ENCODE measurements at places on chromosomes 7 and 10. TPM values are rescaled to one million over a fixed set of nuclear protein-coding genes. Genes with fewer than 3 reads are reported as not detected.
A peak's percentile ranks its signal among the peaks of the same experiment; 100 is the strongest.

DNAH11 gene
- 1.6 TPM for total RNA-seq

THAP5 gene
- total RNA-seq, result 21.4 TPM

GFRA1 gene
- total RNA-seq, result 8.7 TPM

DNA sequence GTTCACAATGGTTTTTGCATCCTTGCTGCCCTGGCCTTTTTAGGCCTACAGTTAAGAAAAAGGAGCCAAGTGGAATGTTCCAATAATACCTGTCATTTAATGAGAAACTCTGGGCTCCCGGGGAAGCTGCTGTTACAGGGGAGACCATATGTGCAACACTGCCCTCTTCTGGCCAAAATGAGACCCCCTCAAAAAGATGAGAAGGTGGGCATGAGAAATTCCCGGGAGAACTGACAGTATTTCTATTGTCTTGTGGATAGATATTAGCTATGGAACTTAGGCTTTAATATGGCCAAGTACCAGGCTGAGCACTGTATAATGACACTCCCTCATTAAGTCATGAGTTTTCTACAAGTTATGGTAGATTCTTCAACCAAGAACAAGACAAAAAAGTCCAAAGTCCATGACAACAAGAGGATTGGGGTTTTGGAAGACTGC is 99.4 kb downstream of the CCDC3 start:
- DNase-seq, result peak; percentile 44

GRCh38 chr7:44267719-44268421 is 57.5 kb downstream of the CAMK2B start:
- DNase-seq, result no peak

- DNase-seq, result no peak
Observed at GRCh38 chr7:155109121-155109520, 39.0 kb downstream of the HTR5A start.

DNA sequence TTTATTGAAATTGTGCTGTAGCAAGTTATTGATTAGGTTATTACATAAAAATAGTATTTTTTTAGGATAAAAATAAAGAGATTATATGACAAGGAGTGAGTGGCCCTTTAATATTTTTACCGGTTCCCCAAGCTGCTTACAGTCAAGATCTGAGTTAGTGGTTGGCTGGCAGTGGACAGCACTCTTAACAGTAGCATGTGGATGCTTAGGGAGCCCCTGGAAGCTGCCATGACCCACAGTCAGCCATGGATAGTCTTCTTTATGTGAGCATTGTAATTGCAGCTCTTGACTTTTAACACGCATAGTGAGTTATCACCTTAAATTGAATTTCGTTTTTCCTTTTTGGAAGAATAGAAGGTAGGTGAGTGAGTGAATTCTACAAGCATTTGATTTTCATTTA is 22.1 kb downstream of the RAB18 start:
- no peak for DNase-seq

DNA sequence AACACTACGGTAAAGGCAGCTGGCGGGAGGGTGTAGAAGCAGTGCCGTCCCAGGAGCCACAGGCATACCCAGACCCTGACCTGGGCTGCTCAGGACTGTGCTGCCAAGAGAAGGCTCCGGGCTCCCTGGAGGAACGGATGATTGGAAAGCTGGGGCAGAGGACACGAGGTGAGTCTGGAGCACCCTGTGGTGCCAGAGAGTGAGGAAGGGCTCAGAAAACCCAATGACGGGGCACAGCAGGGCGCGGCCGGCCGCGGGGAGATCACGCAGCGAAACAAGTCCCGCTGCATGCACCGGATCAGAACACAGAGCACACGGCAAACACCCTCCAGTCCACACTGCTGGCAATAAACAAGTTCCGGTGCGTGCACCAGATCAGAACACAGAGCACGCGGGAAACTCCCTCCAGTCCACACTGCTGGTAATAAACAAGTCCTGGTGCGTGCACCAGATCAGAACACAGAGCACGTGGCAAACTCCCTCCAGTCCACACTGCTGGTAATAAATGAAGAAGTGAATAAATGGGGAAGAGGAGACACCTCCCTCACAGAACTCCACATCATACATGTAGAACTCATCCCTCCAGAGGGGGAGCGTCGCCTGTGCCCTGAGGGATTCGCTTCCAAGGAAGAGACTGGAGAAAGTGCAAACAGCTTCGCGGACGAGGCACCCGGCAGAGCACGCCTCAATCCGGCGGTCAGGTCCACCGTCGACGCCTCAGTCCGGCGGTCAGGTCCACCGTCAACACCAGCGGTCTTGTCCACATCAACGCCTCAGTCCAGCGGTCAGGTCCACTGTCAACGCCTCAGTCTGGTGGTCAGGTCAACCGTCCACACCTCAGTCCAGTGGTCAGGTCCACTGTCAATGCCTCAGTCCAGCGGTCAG is 265.0 kb downstream of the MAD1L1 start:
- DNase-seq, result no peak

GRCh38 chr7:75639071-75639885 is 99.5 kb downstream of the HIP1 start:
- peak; percentile 54 for DNase-seq

DNA sequence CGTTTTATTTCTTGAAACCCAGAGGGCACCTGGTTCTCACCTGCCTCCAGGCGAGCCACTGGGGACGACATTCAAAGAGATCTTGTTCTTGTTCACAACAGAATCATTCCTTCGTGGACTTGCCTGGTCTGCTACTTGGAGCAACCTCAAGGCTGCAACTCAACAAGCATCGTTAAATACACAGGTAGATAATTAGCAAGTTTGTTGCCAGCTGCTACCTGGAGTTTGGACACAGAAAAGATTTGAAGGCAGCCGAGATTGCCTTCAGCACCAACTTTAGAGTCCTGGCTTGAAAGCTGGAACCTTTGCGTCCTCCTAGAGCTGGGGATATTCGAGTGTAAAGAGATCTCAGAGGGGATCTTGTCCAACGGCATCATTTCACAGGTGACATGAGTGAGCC is 89.6 kb upstream of the C7orf33 start:
- DNase-seq, result no peak

- DNase-seq, result no peak
Observed at GRCh38 chr10:15339892-15340291, 31.2 kb downstream of the FAM171A1 start.

All from progenitor cell of endocrine pancreas (in vitro differentiated cells).